NCI-H1092 (cell line): ENCODE measurements at places on chromosomes 12 and 14.

- DNase-seq = no peak
Observed at GRCh38 chr14:103132381-103133209, 9.3 kb downstream of the TNFAIP2 start.

- DNase-seq = no peak
Observed at GRCh38 chr12:103996595-103996994, 30.9 kb downstream of the TDG start.

DNA sequence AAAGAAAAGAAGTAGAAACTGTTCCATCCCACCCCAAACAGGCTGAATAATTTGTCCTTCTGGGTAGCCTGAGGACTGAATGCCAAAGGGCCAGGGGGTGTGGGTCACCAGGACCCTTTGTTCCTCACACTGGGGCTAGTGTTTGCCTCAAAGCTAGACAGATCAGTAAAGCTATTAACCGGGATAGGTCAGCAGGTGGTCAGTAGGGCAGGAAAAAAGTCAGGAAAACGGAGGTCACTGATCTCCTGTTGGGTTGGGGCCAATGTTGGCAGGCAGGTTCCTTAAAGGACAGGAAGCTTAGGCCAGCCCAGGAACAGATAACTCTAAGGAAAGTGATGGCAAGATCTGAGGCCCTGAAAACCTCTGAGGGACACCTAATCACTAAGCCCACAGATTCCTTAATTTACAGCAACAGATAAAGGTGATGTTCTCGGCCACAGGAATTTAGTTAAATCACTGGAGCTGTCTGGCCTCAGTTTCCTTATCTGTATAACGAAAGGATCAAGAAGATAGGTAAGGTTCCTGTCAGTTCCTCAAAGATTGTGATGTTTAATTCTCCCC, 22.7 kb upstream of the TMPO start:
- no peak for DNase-seq

DNA sequence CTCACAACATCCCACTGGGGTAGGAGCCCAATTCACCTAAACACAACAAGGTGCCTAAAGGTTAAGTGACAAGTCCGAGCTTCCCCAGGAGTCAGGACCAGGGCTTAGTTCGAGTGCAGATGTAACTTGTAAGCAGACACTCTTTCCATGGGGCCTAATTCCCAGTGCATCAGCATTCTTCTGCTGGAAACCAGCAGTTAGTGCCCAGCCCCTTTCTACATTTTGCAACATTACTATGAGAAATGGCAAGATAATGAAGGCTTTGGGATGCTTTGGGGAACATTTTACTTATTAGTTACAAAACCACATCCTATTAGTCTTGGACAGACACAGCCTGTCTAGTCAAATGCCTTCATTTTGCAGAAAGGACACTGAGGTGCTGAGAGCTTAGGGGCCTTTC, 179.8 kb downstream of the CALM1 start:
- DNase-seq = no peak

DNA sequence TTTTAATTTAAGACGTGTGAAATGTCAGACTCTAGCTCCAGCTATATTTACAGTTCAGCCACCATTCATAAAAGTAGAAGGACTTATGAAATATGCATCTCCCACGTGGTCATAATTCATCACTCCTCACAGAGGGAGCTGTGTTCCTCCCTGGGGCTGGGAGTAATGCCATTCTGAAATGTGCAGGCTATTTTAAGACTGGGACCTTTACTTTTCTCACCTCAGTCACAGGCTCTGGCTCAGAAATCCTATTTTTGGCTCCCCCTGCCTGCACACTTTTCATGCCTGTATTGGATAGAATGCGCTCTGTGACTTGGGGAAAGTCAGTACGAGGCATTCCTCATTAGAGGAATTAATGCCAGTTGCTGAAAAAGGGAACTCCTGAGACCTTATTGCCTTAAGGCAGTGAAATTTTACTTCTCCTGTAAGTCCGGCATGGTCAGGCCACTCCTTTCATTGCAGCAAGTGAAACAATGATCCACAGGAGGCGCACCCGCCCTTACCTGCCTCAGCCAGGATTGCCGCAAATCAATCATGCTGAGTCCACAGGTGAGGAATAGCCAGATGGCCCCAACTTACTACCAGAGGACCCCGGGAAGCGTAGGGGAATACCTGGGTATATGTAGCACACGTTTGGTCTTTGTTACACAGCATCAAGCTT, 1133.2 kb upstream of the TMEM132C start:
- DNase-seq = no peak

GRCh38 chr12:104083769-104084475, 19.6 kb downstream of the HCFC2 start:
- DNase-seq = no peak

DNA sequence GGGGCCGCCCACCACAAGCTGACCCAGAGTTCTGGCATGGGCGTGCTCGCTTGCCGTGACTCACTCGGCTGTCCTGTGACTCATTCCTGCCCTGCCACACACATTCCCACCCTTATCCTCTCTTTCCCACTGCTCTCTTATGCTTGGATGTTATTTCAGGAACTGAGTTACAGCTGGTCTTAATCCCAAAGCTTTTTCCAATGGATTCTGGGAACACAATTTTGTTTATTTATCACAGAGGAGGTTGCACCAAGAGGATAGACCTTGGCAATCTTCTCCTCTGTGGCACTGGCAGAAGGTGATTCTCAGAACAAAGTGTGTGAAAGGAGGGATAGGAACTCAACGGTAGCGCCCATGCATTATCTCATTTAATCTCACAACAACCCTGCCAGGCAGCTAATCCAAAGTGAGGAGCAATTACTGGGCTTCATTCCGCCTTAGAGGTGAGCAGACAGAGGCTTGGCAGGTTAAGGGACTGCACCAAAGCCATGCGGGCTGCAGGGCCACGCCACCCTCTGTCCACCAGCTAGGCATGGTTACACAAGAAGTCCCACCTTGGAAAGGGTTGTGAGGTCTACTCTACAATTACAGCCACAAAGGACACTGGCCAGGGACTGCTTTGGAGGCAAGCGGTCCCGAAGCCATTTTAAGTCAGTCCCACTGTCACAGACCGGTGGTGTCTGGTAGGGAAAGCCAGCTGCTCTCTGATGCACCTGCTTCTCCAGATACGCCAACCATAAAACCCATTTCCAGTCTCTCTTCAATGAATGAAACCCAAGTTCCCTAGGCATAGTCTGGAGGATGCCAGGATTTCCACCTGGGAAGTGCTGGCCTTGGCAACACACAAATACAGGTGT, 32.9 kb downstream of the SYNE3 start:
- DNase-seq = no peak

- DNase-seq = no peak
Observed at GRCh38 chr14:101462726-101463565, 98.3 kb upstream of the DIO3 start.

DNA sequence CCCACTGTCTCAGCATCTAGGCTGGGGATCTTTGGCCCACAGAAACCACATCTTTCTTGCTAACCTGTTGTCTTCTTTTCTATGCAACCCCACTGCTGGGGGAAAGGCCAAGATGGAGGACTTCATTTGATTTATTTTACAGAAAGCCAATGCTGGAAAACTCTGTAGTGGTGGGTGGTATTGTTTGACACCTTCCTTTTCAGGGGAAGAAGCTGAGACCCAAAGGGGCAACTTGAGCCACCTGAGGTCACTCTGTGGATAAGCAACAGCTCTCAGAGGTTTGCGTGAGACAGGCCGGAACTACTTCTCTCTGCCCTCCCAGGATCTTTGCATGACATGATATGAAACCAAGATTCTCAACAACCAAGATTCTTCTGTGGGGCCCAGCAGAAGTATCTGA, 645.2 kb downstream of the VRK1 start:
- no peak for DNase-seq

GRCh38 chr14:91693346-91693745, 38.5 kb downstream of the CATSPERB start:
- no peak for DNase-seq

GRCh38 chr14:101173698-101174521, 270.4 kb upstream of the RTL1 start:
- no peak for DNase-seq

- no peak for DNase-seq
Observed at GRCh38 chr12:186006-186625, 27.8 kb downstream of the SLC6A12 start.

DNA sequence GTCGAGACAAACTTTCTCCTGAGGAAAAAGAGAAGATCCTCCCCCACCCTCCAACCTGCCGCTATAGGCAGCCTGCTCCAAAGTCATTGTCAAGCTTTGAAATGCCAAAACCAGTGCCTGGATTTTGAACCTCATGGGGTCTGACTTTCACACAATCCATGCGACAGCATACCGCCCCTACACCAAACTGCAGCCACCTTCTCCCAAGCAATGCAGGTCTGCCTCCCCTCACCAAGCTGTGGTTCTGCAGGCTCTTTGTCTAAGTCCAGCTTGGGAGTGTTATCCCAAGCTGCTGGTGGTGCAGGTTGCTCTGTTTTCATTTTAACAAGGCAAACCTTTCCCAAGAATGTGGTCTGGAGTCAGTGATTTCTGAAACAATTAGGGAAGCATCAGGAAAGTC, 12.4 kb downstream of the TBX5 start:
- no peak for DNase-seq
